ENCODE measurements at places on chromosomes 7 and 10. TPM values are rescaled to one million over a fixed set of nuclear protein-coding genes. Genes with fewer than 3 reads are reported as not detected.

GARIN1A gene
- total RNA-seq: 2.1 TPM

AP5Z1 gene
- total RNA-seq: 73.1 TPM

CHCHD2 gene
- 202 TPM for total RNA-seq

FAM25A gene
- total RNA-seq: not detected

PLPP4 gene
- total RNA-seq: 8.0 TPM

Data from osteoblast (primary cell).